ENCODE measurements at places on chromosomes 11 and 22.
A peak's percentile ranks its signal among the peaks of the same experiment; 100 is the strongest.

- no peak for DNase-seq
Observed at GRCh38 chr11:134815404-134815803, 403.4 kb upstream of the B3GAT1 start.

DNA sequence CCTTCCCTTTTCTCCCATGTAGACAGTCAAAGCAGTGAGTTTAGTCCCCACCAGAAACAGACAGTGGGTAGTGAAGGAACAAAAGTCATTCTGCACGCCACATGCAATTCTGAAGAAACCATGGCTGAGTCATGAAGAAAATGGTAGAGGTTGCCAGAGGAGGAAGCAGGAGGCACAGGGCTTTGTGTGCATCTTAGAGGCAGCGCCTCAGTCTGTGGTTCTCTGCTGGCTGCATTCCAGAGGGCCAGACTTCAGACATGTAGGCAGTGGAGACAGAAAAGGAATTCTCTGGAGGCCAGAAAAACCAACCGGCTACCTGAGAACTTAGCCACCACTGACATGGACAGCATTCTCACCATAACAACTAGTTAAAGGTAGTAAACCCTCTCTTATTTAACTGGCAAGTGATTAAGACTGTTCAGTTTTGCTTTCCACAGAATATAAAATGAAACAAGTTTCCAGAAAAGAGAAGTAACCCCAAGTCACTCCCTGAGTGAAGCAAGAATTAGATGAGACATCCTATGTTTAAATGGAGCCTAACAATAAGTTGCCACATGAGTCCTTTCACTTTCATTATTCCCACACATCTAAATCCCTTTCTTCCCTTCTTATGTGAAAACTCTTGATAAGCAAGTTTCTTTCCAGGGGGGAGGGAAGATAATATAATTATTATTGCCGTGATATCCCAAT is 556.1 kb downstream of the SOX6 start:
- no peak for DNase-seq

- DNase-seq, result no peak
Observed at GRCh38 chr22:19231986-19232385, 53.5 kb upstream of the SLC25A1 start.

DNA sequence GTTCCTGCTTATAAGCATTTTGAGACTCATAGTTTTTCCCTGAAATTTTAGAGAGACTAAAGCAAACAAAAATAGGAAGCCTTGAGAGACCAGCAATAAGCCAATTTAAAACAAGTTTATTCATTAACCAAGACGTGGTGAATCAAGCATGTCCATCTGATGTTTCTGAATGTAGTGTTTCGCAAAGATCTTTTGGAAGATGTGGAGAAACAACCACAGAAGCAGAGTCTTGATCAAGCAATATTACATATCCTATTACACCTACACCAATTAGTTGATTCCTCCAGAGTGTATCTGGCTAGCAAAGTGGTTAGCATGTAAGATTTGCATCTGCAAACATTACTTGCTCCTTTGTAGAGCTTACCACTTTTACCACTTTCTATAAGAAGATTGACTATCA is at the start of gene OVCH2:
Gene OVCH2 (minus strand): TSS at position 101 of the 400 bp plus-strand sequence. CDS start 83 bp downstream, at position 18.
- DNase-seq, result no peak

DNA sequence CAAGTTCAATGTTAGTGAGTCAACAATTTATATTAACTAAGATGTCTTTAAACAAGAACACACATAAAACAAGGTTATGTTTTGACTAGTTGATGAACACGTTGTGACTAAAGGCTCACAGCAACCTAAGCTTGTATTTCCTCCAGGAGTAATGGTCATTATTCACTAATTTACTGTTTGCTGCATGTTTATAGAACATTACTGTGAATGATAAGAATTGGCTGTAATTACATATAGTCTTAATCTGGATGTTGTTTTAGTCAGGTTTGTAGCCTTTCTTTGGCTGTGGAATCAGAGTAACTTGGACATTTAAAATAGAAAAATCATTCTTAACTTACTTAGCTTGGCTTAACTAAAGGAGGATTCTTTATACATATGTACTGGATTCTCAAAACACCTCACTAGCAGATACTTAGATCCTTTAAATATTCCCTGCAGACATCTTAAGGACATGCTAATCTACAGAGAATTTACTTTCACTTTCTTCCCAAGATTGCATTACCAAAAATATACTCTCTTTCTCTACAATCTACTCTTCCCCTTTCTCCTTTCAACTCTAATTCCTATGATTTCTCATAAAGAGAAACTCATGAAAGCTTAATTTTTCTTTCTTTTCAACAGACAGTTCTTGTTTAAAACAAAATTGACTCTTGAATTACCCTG is 319.7 kb upstream of the CTSC start:
- DNase-seq, result no peak

DNA sequence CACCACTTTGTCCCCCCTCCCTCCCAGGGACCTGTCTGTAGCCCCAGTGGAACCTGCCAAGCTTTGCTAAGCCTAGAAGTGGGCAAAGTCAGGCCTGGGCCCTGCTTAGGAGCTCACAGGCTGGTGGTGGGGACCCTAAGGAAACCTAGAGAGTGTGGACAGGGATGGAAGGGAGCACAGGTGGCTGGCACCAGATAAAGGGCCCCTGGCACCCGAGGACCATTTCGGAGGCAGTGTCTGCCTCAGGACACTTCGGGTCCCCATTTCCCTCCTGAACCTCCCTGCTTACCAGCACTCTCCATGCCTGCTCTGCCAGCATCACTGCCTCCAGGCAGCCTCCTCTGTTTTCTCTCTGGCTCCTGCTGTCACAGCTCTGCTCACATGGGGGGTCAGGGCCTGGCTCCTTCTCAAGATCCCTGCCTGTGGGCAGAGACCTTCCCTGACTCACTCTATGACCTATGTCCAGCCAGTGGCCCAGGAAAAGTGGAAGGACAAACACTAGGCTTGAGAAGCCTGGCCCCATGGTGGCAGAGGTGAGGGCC is 13.6 kb upstream of the OMP start:
- no peak for DNase-seq

DNA sequence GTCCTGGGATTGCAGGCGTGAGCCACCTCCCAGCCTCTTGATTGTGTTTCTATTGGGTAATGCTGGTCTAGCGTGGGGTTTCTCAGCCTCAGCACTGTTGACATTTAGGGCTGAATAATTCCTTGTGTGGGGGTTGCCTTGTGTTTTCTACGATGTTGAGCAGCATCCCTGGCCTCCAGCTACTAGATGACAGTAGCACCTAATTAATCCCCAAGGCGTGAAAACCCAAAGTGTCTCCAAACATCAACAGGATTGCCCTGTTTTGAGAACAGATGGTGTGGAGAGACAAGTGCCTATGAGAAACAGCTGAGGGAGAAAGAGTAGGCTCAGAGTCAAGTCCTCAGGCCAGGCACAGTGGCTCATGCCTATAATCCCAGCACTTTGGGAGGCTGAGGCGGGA is 67.2 kb downstream of the SGSM1 start:
- no peak for DNase-seq

- DNase-seq, result peak; percentile 69
Observed at GRCh38 chr11:13335319-13335718, 57.7 kb downstream of the BMAL1 start.

GRCh38 chr11:32391956-32392553 is 43.3 kb downstream of the WT1 start:
- DNase-seq, result no peak

- DNase-seq, result no peak
Observed at GRCh38 chr11:74341921-74342320, 30.5 kb upstream of the P4HA3 start.

DNA sequence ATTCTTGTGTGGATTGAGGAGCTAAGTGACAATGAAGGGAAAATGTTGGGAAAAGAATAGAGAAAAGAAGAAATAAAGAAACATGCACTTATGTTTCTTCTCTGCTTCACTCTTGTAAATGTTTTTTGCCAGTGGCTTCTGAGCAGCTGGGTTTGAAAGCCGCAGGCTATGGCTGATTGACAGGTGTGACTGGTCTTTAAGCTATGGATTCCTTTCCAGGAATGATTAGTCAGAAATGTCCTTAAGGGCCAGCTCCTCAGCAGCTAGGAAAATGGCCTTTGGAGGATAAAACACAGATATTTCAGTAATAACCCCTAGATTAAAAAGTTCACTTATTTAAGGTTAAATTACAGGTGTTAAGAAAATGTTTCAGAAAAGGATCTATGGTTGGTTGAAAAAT is 6.5 kb upstream of the USP28 start:
- DNase-seq, result no peak

DNA sequence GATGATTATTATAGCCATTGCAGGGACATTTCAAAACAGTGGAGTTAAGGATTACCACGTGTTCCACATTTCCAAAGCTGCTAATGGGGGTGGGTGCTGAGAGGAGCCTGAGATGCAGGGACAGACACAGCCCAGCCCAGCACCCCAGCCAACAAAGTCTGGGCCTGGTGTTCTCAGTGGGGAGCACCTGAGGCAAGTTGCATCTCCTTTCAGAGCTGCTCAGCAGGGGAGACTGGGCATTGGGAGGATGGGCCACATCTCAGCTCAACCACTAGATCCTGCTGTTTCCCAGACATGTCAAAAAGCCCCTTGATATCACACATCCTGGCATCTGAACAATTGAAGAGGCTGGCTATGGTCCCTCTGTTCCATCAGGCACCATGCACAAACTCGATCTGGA is 458.0 kb upstream of the KIRREL3 start:
- no peak for DNase-seq

- no peak for DNase-seq
Observed at GRCh38 chr11:93487032-93487483, 56.1 kb downstream of the SMCO4 start.

- DNase-seq, result peak; percentile 39
Observed at GRCh38 chr11:66891851-66892660, 35.2 kb downstream of the LRFN4 start.

- no peak for DNase-seq
Observed at GRCh38 chr11:492427-493226, 14.4 kb downstream of the RNH1 start.

DNA sequence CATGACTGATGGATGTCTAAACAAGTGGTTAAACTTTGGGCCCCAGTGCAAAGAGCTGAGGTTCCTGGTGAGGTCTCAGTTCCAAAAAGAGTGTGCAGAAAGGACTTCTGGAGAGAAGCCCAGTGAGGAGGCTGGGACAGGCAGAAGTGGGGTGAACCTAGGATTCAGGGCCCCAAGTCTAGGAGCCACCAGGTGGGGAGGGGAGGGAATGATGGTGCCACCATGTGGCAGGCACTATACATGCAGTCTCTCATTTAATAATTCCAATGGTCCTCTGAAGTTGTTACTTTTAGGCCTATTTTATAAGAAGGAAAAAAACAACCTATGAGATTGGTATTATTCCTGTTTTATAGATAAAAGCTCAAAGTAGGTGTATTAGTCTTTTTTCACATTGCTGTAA is 102.0 kb downstream of the INSC start:
- DNase-seq, result no peak

DNA sequence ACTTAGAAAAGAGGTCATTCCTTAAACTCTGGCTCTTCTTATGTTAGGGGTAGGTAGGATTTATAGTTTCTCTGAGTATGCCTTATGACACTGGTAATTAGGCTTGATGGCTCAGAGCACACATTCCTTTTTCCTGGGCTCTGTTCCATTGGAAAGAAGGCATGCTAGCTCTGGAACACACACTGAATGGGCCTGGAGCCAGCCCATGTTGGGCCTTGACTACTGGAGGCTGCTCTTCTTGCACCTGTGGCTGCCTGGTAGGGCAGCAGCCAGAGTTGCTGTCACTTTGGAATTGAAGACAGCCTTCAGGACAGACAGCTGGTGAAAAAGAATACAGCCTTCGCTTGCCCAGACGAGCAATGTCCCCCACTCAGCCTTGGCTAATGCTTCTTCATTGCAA is 18.2 kb downstream of the MCAM start:
- no peak for DNase-seq

GRCh38 chr22:41925783-41926460 is 684 bp downstream of the TNFRSF13C start:
- DNase-seq, result peak; percentile 82

DNA sequence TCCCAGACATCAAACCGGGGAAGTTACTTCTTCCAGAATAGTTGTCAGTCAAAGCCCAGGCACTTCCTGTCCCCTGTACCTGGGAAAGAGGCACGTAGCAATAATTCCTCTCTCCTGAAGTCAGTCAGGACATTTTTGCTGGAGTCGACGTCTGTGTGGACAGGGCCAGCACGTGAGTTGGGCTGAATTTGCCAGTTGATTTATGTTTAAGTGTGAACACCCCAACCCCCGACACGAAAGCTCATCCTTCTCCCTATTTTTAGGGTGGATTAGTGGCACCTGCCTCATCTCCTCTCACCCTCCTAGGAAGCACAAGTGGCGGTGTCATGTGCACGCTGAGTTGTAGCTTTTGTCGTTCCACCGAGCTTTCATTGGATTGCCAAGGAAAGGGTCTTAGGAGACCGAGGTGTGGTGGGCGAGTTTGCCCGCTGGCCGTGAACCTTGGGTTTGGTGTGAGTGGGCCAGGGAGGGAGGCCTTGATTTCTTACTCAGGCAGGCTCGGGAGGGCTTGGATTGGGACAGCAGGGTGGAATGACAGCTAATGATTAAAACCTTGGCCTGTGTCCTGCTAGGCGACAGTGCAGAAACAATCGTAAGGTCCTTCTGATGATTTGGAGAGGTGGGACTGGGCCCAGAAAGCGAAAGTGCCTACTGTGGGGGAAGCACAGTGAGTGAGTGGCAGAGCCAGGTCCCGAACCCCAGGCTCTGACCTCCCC is 87.0 kb upstream of the CRYBB3 start:
- no peak for DNase-seq

DNA sequence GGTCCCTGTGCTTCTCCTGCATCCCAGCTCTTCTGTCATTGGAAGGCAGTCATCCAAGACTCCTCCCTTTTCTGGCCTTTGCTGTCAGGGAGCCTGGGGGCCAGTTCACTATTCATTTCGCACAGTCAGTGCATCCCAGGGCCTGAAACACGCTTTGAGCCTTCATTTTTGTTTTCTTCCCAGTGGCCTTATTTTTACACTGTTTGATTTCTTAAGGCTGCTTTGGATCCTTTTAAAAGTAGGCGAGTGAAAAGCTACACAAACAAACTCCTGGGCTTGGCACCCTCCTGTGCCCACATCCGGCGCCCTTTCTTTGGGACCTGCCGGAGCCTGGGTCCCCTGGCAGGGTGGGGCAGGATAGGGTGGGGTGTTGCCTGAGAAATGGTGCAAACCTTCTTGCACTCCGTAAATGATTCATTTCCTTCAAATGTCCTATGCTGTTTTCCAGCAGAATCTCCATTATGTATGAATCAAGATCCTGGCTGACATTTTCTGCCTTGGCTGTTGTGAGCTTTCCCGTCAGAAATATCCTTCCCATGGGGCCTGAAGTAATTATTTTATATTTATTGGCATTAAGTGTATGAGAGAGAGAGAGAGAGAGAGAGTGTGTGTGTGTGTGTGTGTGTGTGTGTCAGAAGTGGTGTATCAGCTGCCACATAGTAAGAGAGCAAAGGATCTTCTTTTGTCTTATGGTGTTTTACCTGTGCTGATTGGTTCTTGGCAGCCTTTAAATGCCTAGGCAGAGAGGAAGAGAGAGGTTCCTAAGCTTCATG is 45.6 kb downstream of the BCR start:
- no peak for DNase-seq

GRCh38 chr11:66495401-66495854 is 15.0 kb upstream of the BBS1 start:
- no peak for DNase-seq

DNA sequence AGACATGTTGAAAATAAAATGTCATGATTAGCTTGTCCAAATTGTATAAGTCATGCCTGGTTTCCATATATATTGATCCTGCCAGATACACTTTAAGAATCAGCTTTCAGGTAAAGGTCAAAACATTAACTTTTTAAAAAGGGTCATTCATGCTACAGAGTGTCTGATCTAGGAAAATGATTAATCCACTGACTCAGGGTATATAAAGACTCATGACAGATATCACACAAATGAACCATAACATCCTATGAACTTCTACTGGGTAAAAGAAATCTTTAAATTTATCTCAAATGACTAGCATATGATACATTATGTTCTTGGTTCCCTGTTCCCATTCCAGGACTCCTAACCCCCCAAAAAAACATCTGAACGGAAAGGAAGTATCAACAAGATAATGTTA is 11.7 kb downstream of the MRTFA start:
- no peak for DNase-seq

Data from stimulated activated CD4-positive, alpha-beta T cell treated with anti-CD3 and anti-CD28 coated beads, Interleukin-4, amount 100 ng/mL, for 1 hour (primary cell).